ENCODE measurements at places on chromosomes 4 and X.

DNA sequence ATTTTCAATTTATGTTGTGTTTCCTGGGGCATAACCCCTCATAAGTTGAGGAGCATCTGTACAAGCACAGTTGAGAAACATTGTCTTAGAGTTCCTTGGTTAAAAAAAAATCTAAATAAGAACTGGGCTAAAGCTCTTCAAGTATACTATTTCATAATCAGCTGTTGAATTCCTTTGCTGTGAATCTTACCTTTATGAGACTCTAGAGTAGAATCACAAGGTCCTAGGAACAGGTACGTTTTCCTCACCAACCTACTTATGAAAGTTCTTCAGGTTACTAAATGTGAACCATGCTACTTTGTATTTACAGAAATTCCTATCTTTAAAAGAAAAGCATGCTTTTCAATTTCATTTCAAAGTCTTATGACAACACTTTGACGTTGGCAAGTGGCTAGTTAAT lies 20.9 kb upstream of the SOD3 start:
- no peak for DNase-seq

GRCh38 chr4:184190711-184191110 lies 27.0 kb downstream of the ENPP6 start:
- no peak for DNase-seq

- DNase-seq = no peak
Observed at GRCh38 chr4:154029171-154029570, 240.3 kb upstream of the SFRP2 start.

DNA sequence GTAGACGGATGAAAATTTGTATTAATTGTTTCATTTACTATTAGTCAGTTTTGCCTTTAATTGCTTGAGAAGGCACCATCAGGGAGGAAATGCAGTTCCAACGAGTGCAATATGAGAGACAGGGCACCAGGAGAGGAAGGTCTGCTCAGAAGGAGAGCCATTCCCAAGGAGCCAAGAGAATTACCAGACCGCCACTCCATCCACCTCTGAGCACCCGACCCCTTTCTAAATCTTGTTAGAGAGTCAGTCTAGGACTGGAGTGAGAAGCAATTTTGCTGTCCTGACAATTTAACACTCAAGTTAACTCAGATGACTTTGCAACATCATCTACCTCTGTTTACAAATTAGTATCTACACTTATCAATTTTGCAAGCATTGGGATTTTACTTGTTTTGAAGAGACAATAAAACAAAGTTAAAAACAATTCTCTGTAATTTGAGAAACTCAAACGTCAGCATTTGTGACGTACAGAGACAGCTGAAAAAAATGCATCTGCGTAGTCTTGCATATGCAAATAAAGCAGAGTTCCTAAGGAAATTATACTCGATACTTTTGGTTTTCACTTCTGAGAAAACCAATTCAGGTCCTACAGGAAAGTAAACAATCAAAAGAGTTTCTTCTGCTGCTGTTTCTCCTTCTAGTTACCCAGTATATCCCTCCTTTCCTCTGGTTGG lies 1704.7 kb upstream of the TENM3 start:
- no peak for DNase-seq

DNA sequence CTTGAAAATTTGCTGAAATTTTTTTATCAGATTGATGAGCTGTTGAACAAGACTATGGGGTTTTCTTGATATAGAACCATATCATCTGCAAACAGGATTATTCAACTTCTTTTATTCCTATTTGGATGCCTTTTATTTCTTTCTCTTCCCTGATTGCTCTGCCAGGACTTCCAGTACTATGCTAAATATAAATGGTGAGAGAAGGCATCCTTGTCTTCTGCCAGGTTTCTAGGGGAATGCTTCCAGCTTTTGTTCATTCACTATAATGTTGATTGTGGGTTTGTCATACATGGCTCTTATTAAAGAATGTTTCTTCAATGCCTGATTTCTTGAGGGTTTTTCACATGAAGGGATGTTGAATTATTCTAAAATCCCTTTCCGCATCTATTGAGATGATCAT lies 1139.5 kb downstream of the FAM133A start:
- DNase-seq = no peak

DNA sequence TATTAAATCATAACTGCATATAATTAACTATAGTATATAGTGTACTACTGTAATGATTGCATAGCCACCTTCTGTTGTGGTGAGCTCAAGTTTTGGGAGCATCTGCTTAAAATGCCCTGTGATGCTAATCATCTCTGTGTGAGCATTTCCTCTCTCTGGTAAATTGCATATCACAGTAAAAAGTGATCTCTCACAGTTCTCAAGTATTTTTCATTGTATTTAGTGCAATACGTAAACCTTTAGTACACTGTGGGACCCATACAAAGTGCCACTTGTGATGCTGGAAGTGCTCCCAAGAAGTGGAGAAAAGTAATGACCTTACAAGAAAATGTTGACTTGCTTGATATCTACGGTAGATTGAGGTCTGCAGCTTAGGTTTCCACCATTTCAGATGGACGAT lies 82.0 kb downstream of the WWC2 start:
- no peak for DNase-seq

GRCh38 chr4:16893141-16893651 lies 5.2 kb downstream of the LDB2 start:
- no peak for DNase-seq

DNA sequence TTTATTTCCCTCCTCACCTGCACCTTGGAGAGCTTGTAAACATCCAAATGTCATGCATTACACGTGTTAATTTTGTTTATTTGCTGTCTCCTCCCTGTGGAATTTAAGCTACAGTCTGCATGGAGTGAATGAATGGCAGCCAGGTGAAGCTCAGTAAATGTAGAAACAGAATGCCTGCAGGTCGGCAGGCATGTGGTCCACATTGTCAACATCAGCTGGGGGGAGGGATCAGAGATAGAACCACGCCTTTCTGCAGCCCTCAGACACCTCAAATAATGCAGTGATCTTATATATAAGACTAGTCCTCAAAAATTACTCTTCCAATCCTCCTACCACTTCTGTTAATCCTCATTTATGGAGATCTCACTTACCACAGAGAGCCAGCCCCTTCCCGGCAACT lies 131.2 kb upstream of the KIT start:
- no peak for DNase-seq

DNA sequence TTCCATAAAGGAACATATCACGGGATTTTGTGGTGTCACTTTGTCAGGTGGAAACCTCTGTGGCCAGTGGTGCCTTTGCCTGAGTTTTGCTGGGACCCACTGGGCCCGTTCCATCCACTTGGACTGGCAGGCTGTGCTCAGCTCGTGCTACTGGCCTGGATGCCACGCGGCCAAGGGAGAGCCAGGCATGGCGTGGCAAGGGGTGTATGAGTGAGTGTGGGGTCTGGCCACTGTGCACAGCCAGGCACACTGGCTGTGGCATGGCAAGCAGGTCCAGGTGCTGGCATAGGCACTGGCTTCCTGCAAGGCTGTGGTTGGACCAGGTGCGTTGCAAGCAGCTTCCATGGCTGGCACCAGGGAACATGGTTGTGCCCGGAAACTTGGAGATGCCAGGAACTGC lies 60.8 kb downstream of the TBCK start:
- no peak for DNase-seq

DNA sequence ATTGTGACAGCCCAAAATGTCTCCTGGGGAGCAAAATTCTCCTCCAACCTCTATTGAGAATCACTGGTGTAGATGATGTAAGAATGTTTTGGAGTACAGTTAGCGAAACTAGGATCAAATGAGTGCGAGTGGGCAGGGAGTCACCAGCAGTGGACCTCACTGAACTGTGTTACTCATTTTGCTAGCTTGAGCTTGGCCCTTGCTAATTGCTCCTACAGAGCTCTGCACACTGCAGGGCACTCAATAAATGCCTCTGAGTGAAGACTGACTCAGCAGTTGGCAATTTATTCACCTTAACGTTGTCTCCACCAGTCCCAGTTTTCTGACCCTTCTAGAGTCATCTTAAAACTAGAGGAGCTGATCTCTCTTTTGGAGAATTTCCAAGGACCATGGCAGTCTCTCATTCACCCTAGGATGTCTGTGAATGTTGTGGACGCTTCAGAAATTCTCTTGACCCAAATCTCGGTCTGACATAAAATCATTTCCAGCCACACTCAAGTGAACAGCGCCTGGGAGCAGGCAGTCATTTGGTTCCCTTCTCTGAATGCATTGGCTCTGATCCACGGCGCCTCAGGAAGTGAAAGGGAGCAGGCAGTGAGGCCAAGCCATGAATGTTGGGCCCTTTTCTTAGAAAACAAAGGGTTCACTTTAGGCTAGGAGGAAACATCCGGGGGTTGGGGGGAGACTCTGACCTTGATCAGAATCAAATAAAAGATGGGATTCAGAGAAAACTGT lies 148.1 kb downstream of the NWD2 start:
- DNase-seq = no peak

- DNase-seq = no peak
Observed at GRCh38 chr4:42315231-42315630, 82.1 kb upstream of the SHISA3 start.

DNA sequence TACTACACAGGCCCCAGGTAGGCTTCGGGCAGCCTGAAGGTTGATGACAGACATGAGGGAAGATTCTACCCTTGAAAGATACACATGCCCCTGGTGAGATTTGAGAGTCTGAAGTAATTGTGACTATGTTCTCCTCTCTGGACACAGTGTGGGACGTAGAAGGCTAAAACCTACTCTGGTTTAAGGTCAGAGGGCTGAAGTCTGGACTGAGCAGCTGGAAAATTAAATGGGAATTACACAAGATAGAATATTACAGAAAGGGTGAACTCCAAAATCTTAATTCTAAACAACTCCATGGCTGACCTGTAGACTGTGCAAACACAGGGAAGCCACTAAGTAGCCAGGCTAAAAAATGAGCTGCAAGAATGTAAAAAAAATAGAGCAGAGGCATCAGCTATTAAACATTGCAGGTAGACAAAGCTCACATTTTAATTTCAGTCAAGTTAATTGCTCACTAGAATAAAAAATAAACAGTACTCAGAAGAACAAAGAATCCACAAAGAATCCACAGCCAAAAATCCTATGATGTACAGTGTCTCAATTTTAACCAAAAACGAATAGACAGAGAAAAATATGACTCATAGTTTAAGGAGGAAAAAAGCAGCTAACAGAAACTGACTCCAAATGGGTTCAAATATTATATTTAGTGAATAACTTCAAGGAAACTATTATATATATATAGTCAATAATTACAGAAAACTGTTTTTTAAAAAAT lies 170.4 kb downstream of the PCDH18 start:
- no peak for DNase-seq

GRCh38 chr4:115042496-115042895 lies 70.9 kb downstream of the NDST4 start:
- no peak for DNase-seq

GRCh38 chr4:104408878-104409277 lies 85.8 kb downstream of the CXXC4 start:
- no peak for DNase-seq

- DNase-seq = no peak
Observed at GRCh38 chr4:135236048-135236447, 1034.5 kb upstream of the PABPC4L start.

- no peak for DNase-seq
Observed at GRCh38 chr4:154593868-154594267, 3.3 kb upstream of the FGA start.

GRCh38 chr4:75371915-75372314 lies 142.3 kb downstream of the RCHY1 start:
- no peak for DNase-seq

DNA sequence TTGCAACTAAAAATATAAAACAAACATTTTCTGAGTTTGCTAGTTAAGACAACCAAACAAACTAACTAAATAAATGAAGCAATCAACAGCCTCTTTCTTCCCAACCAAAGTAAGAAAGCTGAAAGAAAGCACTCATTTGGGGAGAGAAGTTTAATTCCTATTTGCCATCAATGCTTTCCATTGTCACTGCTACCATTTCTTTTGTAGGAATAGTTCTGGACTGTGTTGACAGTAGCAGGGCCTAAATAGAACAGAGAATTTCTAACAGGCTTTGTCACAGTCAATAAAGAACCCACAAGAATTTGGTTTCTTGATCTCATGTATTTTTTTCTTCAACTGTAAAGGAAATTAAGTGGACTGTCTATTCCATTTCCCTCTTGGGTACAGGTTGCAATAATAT lies 1886.4 kb upstream of the TENM3 start:
- DNase-seq = no peak

- DNase-seq = no peak
Observed at GRCh38 chrX:11837437-11837836, 79.4 kb downstream of the MSL3 start.

DNA sequence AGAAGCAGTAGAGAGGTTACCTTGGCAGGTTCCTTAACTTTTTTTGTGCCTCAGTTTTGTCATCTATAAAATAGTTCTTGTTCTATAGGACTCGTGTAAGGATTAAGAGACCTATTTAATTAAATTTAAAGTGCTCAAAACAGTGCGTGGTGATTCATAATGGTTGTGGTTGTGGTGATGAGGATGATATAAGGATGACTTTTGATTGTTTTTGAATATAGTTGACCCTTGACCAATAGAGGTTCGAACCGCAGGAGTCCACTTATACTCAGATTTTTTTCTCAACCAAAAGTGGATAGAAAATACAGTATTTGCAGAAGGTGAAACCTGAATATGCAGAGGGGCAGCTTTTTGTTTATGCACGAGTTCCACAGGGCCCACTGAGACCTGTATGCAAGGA lies 14.6 kb downstream of the SMAD1 start:
- no peak for DNase-seq

DNA sequence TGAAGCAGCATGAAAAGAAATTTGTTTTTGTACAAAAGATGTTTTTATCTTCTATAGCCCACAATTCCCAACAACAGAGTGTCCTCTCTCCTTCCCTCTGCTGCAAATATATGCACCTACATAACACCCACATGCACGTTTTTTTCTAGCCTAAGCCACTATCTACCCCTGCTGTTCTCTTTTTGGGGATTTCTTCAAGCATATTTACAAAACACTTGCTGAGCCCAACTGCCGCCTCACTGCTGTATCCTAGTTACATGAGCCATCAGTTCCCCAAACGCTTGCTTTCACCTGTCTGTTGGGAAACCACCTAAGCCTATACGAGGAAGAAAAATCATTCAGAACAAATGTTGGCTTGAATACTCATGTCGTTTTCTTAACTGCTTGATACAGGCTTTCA lies 127.2 kb downstream of the CHRNA9 start:
- DNase-seq = no peak

GRCh38 chr4:124590480-124590879 lies 122.1 kb downstream of the ANKRD50 start:
- DNase-seq = no peak

DNA sequence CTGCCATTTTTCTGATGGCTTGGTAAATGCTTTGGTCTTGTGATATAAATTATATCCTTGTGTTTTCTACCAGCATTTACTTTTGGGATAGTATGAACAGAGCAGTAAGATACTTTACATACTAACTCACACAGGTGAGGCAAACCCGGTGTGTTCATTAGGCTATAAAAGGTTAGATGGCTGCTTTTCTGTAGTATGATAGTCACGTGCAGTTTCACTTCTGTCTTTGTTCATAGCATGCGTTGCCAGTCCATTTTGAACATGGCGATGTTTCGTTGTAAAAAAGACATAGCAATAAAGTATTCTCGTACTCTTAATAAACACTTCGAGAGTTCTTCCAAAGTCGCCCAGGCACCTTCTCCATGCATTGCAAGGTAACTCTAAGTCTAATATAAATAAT lies 88.4 kb downstream of the KLHL8 start:
- DNase-seq = no peak

GRCh38 chr4:21454201-21454600 lies 494.4 kb downstream of the KCNIP4 start:
- DNase-seq = no peak

All from activated CD8-positive, alpha-beta memory T cell treated with anti-CD3 and anti-CD28 coated beads for 1 hour (primary cell).